IPS DF 6.9 (cell line): ENCODE measurements at places on chromosomes 3 and 15.

- no peak for DNase-seq
These were observed 110.5 kb upstream of the GAP43 start for GRCh38 chr3:115512565-115513415.

DNA sequence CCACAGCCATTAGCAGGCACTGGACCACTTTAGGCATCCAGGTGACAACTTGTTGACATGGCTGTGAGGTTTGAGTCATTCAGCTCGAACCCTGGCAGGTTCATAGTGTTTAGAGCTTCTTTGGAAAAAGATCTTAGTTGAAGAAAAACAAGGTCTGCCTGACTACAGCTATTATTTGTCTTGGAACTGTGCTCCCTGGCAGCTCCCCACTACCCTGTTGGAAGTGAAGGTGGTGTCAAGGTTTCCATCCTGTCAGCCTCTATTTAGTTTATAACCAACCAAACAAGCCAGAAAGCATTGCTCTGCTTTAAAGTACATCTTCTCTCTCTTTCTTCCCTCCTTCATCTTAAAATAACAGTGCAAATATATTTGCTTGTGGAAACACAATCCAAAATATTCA, 56.8 kb downstream of the KAT2B start:
- DNase-seq: no peak

DNA sequence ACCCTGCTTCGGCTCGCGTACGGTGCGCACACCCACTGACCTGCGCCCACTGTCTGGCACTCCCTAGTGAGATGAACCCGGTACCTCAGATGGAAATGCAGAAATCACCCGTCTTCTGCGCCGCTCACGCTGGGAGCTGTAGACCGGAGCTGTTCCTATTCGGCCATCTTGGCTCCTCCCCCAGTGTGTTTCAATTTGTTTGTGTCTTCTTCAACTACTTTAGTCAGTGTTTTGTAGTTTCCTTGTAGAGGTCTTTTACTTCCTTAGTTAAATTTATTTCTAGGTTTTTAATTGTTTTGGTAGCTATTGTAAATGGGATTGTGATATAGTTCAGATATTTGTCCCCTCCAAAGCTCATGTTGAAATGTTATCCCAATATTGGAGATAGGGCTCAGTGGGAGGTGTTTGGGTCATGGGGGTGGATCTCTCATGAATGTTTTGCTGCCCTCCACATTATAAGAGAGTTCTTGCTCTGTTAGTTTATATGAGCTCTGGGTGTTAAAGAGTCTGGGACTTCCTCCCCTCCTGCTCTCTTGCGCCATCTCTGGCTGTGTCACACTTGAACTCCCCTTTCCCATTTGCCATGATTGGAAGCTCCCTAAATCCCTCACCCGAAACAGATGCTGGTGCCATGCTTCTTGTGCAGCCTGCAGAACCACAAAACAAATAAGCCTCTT, 304.4 kb downstream of the DOCK3 start:
- DNase-seq: peak; percentile 48

DNA sequence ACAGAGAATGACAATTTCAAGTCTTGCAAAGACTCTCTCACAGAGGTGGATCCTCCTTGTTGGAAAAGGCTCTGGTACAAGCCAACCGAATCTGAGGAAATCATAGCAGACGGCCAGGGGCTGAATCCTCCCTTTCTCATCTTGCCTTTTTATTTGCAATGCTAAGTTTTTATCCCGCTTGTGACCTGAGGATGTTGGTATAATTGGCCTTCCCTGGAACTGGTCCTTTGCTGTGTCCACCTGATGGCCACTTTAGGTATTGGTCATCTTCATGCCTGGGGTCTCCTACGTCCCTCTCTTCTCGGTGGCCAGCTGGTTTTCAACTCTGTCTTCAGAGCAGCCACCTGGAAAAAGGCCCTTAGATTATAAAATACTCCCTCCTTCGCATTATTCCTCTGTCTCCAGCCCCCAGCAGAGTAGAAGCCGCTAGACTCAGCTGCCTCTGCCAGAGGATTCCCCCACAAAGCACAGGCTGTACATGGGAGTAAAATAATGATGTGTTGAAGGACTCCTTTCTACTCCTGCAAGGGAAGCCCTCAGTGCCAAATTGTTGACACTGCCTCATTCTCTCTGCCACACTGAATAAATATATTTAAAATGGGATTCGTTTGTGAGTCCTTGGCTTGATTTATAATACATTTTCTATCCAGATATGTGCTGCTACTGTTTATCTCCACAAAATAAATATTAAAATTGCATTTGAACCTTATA, 208.9 kb upstream of the CFAP20DC start:
- DNase-seq: no peak

DNA sequence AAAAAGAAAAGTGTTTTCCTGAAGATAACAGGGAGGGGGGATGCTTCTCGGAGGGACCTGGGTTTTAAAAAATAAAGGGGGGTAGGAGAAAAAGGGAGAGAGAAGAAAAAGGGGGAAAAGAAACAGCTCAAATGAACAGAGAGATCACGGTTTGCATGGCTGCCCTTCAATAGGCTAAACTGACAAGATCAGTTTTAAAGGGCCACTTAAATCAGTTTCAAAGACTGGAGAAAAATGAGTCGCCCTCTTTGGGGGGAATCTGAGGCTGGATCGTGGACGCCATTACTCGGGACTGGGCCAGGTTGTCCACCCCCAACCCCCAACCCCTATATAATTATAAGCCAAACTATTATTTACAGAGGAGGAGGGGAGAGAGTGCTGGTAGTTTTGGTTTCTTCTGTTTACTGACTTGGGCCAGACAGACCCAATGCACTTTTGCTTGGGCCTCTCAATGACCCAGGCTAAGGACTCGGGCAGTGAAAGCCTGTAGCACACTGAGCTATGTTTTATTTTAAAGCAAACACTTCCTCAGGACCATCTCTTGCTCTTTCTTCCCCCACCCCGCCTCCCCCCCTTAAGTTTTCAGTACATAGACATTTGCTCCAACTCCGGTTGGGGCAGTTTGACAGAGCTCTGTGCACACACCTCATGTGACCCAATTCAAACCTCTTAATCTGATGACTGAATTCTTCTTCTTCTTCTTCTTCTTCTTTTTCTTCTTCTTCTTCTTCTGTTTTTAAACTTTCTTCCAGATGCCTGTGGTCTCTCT, 6.3 kb downstream of the NR2F2 start:
- DNase-seq: no peak

DNA sequence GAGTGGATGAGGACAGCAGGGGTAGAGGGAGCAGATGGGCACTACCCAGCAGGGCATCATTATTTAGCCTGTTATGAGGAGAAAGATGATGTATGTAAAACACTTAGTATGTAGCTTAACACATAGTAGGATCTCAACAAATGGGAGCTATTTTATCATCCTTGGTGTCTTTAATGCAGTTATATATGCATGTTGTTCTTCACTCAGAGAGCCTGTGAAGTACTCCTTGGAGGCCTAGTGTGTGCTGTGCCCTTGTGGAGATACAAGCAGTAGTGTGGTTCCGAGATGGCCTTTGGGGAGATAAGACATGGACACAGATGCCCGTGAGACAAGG, 124.2 kb downstream of the LIPC start:
- no peak for DNase-seq

DNA sequence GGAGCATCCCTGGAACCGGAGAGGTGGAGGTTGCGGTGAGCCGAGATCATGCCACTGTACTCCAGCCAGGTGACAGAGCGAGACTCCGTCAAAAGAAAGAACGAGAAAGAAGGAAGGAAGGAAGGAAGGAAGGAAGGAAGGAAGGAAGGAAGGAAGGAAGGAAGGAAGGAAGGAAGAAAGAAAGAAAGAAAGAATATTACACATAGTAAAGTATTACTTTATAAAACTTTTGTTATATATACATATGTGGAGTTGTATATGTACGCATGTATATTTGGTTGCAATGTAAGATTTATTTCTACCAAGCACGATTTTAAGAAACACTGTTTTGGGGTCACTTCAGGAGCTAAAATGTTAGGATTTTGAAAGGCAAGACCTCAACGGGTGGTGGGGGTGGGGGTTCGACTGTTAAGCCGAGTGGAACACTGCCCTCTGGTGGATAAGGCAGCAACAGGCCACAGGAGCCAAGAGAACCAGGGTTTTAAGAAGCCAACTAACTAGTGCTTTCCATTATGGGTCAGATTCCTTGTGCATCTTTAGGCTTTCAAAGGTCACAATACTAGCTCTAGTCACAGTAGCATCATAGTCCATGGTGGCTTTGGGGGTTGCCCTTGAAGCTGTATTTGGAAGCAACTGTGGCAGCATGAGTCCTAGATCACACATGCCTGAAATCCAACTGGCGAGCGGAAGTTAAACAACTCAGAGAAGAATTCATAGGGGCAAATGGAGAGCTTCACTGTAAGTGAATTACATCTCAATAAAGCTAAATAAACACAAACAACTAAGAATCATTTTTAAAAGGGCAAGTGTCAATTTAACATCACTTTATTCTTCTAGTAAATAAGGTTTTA, 22.5 kb downstream of the GLB1 start:
- DNase-seq: peak; percentile 67

DNA sequence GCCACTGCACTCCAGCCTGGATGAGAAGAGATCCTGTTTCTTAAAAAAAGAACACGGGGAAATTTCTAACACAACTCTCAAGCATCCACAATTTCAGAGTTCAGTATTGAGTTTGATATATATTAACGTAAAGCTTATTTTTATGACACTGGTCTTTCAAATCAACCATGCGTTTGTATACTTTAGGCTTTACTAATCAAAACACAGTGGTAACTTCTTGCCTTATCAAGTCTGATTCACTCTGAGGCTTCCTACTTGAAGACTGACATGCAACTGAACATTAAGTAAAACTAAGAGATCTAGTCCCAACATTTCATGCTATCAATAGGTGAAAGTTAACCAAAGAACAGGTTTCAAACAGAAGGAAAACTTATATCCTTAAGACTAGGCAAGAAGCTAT, 46.7 kb downstream of the PRTG start:
- no peak for DNase-seq

- DNase-seq: no peak
These were observed 617.1 kb downstream of the SQOR start for GRCh38 chr15:46251903-46252302.

- DNase-seq: no peak
These were observed 168.4 kb upstream of the BCL6 start for GRCh38 chr3:187913617-187914033.

GRCh38 chr3:132570016-132570415, 27.1 kb upstream of the ACKR4 start:
- no peak for DNase-seq

- no peak for DNase-seq
These were observed 203.5 kb downstream of the RSRC1 start for GRCh38 chr3:158313338-158313927.

GRCh38 chr3:58429657-58430056, 4.0 kb downstream of the PDHB start:
- DNase-seq: no peak

DNA sequence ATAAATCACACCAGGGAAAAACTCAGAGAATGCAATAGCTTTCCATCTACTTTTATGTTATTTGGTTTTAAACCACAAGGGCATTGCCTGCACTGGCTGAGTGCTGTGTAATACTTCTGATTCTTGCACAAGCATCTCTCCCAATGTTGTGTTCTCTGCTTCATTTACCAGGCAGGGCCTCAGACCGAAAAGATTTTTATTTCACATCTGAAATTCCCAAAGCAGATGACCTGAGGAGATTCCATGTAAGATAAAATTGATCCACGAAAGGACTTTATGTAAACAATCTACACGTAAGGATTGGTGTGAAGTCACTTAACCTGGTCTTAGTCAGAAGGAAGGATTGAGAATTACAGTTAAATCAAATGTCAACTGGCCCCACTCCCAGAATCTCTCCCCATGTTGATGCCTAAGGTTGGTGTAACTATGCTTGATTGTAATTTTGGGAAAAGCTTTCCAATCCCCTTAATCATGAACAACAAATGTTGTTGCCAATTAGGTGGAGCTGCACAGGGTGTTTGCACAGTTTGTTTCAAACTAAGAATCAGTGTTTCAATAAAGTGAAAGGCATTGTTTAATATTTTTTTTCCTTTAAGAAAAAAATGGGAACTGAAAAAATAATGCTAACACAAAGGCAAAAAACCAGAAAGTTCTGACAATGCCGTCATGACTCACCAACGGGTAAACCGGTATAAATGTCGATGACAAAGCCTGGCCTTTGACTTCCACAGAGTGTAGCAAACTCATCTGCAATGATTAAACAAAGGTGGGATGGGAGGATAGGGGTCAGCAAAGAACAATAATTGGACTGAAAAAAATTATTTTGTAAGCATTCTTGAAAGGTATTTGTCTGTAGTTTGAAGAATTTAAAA, 128.6 kb downstream of the DUT start:
- no peak for DNase-seq

DNA sequence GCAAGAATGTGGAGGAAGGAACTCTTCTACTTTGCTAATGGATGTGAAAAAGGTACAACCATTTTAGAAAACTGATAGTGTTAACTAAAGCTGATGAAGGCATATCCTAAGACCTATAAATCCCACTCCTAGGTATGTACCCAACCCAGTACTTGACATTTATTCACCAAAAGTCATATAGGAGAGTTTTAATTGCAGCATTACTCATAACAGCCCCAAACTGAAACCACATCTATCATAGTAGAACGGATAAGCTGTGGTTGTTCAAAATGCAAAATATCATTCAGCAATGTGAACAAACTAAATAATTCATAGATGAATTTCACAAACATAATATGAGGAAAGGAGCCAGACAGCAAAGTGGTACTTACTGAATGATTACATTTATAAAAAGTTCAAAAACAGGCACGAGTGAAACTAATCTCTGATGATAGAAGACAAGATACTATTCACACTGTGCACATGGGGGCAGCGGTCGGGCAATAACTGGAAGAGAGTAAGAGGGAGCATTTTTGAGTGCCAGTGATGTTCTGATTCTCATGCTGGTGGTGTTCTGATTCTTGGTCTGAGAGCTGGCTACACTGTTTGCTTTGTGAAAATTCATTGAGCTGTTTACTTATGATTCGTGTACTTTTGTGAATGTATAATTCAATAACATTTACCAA, 34.3 kb downstream of the GOLIM4 start:
- DNase-seq: no peak

DNA sequence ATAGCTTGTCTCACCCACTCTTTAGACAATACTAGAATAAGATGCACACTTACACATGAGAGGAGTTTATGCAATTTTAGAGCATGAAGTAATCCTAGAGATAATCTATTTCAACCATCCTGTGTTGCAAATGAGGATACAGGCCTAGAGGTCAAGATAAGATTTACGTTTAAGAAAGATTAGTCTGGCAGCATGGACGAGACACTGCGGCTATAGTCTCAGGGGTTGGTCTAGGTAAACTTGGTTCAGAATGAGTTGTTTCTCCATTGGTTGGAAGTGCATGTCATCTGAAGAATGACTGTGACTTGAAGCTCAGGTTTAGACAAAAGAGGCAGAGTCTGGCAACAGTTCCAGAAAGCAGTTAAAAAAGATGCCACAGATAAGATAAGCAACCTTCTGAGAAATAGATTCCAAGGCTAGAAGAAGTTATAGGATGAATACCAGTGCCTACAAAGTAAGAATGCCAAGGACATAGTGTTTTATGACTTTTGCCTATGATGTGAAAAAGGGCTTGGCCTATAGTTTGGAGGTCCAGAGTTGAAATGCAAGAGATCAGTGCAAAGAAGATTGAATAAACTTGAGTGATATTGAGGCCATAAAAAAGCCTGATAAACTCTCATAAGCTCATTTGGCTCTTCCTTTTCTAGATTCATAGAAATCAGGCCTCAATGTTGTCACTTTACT, 631.0 kb downstream of the SQOR start:
- no peak for DNase-seq

GRCh38 chr15:94366781-94367180, 135.4 kb downstream of the MCTP2 start:
- no peak for DNase-seq
